ENCODE measurements at places on chromosomes 12 and 14.

DNA sequence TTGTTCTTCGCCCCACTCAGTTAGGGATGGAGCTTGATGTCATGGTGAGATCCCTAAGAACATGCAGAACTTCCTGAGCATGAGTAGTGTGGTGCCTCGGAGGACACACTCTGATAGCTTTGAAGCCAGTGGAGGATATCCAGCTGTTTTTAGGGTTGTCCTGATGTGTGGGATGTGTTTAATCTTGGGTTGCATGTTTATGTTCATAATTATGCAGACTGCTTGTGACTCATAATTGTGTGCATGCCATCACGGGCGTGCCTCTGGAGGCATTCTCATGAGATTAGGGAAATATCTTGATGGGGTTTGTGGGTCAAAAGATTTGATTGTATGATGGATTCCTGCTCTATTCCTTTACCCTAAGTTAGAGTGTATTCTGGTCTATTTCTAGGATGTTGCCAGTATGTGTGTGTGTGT is 267.4 kb upstream of the PELI2 start:
- DNase-seq, result no peak

GRCh38 chr12:81231574-81232368 is 153.9 kb downstream of the ACSS3 start:
- no peak for DNase-seq

GRCh38 chr14:101887219-101887618 is 77.2 kb upstream of the DYNC1H1 start:
- no peak for DNase-seq

GRCh38 chr14:54683882-54684794 is 117.2 kb downstream of the SAMD4A start:
- DNase-seq, result no peak

GRCh38 chr14:94542811-94543440 is 18.3 kb upstream of the SERPINA4 start:
- DNase-seq, result no peak
